ENCODE measurements at places on chromosomes 5 and 9.

DNA sequence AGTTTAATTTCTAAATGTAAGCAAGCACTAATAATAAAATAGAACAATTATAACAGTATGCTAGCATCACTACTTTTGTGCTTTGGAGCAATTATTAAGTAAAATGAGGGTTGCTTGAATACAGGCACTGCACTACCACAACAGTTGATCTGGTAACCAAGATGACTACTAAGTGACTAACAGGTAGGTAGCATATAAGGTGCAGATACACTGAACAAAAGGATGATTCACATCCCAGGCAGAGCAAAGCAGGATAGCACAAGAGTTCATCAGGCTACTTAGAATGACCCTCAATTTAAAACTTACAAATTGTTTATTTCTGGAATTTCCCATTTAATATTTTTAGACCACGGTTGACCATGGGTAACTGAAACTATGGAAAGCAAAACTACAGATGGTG lies 48.0 kb upstream of the RGS7BP start:
- DNase-seq, result no peak

- DNase-seq, result no peak
These were observed 286.1 kb downstream of the IRX2 start for GRCh38 chr5:2465383-2465782.

DNA sequence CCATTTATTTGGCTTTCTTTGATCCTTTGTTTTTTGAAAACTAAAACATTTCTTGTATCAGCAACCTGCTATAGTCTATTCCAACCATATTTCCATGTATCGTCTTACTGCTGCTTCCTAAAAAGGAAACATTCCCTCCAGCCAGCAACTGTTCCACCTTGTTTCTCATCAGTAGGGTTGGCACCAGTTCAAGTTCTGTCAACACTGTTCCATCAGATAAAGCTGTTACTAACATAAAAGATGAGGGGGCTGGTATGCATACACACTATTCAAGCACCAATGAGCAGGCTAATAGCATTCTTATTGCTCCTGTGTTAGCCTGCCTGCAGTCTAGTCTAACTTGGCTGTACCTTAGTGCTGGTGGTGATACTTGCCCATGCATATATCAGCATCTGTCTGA lies 178.3 kb downstream of the CWC27 start:
- DNase-seq, result no peak

GRCh38 chr5:163478126-163478981 lies 17.9 kb downstream of the HMMR start:
- no peak for DNase-seq

GRCh38 chr5:52767766-52768480 lies 19.8 kb upstream of the ITGA1 start:
- DNase-seq, result no peak

- no peak for DNase-seq
These were observed 55.6 kb downstream of the CCDC192 start for GRCh38 chr5:127758766-127759283.

DNA sequence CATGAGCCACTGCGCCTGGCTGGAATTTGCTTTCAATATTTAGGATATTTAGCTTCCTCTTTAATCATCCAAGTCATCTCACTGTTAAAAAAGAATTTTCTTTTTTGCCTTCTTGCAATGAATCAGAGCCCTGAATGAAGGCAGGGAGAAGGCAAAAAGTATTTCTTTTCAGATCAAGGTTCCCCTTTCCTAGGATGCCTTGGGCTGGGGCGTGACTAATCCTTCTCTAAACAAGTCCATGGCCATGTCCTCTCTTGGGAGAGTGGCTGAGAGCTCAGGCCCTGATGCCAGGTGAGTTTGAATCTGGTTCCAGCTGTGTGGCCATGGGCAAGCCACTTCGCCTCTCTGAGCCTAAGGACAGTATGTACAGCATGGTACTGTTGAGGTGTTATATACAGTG lies 84.8 kb upstream of the NEURL1B start:
- no peak for DNase-seq

DNA sequence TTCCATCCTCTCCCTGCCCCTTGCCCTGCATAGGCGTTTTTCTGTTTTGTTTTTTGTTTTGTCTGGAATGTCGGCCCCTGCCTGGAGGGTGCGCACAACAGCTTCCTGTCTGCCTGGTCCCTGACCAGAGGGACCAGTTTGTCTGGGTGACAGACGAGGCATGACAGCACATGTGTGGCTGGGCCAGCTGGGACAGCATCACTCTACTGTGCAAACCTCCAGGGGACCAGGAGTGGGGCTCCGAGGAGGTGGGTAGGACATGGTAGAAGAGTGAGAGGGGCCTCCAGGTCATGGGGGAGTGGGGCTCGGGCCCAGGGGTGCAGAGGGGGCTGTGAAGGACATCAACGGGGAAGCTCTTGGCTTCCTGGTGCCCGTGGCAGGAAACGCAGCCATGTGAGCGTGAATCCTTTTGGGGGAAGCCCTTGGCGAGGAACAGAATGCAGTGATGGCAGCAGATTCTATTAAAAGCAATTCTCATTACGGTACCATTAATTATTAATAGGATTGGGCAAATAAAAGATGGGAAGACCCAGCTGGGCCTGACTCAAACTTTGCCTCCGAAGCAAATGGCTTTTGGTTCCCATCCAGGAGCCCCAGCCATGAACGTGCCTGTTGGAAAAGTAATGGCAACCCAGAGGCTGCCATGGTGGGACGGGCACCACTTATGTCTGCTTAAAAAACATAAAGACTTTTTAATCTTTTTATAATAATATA lies 184.4 kb upstream of the IER5L start:
- DNase-seq, result no peak

DNA sequence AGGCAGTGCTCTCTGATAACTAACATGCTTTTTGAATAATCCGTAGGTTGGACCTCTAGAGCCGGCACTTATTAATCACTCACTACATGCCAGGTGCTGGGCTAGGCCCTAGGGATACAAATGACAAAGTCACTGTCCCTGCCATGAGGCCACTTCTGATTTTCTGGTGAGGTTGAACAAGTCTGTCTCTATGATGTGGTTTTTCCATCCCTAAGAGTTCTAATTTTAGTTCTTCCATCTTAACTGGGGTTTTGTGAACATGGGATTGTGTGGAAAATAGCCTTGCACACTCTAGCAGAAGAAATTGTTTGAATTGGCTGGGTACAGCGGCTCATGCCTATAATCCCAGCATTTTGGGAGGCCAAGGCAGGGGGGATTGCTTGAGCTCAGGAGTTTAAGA lies 64.6 kb downstream of the IL31RA start:
- DNase-seq, result no peak

GRCh38 chr5:173924899-173925298 lies 36.8 kb downstream of the CPEB4 start:
- no peak for DNase-seq

DNA sequence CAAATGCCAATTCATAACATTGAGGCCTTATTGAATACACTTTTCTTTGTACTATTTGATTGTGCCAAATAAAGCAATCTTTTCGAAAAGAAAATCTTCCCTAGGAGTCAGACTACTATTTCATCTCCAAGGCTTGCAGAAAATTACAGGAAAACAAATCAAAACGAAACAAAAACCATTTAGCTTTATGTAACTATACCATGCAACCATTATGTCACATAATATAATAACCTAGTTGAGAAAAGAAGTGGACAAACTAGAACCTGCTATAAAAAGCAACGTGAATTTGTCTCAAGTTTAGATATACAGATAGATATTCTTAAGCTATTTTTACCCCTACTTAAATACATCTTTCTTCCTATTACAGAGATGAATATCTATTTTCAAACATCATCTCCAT lies 18.0 kb downstream of the HTR4 start:
- DNase-seq, result no peak

- no peak for DNase-seq
These were observed 261.2 kb downstream of the TAF11L14 start for GRCh38 chr5:17895288-17896033.

DNA sequence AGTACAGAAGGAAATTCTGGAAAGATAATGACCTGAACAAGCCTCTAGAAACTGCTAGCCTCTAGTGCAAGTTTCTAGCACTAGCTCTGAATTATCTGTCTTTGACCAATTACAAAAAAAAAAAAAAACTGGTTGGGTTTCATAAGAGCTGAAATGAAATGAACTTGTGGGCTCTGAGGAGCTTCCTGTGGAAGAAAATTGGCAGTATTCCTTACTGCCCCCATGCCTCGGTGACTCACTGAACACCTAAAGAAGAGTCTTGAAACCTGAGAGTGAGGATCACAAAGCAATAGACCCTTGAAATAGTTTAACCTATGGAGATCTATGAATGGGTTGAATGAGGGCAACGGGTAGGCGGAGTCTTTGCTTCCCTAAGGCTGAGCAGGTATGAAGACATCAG lies 263.6 kb upstream of the RASA1 start:
- DNase-seq, result no peak
